ENCODE measurements at places on chromosomes 5 and 9. TPM values are rescaled to one million over a fixed set of nuclear protein-coding genes. Genes with fewer than 3 reads are reported as not detected.

GRCh38 chr9:100761276-100761802 lies 183.5 kb downstream of the CAVIN4 start:
- no peak for DNase-seq

RASGEF1C gene
- not detected for total RNA-seq

DNA sequence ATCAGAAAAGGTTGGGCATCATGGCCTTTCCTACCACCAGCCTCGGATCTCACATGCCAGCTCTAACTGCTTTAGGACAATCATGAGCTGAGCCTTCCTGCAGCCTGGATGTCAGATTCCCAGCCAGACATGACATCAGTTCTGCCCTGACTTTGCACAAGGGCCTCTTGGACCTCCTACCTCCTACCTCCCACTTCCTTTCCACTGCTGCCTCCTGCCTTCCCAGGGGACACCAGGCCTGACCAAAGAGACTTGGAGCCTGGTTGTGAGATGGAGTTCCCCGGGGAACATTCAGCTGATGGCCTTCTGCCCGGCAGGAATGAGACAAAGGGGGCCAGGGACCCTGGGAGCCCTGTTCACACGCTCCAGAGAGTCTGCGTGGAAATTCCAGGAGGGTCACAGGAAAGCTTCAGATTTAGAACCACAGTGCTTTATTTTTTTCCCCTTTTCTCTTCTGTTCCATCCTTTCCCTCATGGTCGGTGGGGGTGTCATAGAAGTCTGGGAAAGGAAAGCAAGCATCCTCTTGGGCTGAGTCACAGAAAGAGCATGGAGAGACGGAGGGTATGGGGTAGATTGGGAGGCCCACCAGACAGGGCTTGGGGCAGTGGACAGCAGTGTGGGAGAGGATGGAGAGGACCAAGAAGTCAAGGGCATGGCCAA lies 35.4 kb upstream of the IL17B start:
- no peak for DNase-seq

HNRNPA0 gene
- 13.5 TPM for total RNA-seq

CCL21 gene
- total RNA-seq, result not detected

- DNase-seq, result no peak
Observed at GRCh38 chr5:5813441-5813840, 391.0 kb downstream of the ICE1 start.

PCDHB16 gene
- total RNA-seq, result 1.4 TPM

- no peak for DNase-seq
Observed at GRCh38 chr5:158039911-158040347, 181.0 kb upstream of the CLINT1 start.

DNA sequence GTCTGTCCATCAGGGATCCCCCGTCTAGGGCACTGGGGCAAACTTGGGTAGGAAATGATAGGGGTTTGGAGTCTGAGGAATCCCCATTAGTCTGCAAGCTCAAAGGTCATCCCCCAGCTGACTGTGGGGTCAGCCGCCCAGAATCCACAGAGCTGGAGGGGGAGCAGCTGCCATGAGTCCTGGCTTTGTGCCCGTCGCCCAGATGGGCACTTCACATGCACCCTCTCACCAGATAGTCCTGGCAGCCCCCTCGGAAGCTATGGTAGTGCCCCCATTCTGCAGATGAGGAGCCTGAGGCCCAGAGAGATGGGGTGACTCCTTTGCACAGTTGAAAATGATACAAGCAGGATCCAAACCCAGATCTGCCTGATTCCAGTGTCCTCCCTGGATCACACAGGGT lies 35.7 kb upstream of the RPL26L1 start:
- DNase-seq, result no peak

- DNase-seq, result no peak
Observed at GRCh38 chr5:29185558-29185957, 2007.9 kb upstream of the CDH6 start.

- DNase-seq, result no peak
Observed at GRCh38 chr5:78133423-78133822, 161.1 kb downstream of the AP3B1 start.

DNA sequence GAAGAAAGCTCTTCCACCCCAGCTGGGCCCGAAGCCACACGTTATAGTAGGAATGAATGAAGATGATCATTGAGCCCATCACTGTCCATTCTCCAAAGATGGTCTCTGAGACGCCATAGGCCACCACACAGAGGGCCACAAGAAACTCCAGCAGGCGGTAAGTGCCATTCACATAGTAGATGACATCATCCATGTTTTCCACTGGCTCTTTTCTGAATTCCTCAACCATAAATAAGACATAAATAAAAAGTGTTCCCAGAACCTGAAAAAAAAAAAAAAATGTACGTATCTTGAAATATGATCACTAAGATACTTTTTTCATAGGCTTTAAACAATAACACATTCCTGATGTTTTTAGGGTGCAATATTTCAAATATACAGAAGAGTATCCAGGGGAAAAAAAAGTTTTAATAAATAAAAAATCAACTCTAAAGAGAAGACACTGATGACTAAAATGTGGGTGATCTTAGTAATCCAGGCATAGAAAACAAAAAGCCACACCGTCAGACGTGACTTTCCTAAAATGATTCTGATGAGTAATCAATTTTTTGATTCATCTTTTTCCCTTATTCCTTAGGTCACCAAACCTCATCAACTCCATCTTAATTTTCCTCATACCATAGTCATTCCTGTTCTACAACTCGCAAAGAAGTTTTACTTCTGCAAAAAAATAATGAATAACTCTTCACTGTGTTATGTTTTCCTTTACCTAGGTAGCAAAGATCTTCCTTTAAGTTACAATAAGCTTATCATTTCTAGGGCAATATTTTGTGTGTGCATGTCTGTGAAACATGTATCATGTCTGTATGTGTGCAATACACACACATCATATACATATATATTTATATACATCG lies 47.8 kb downstream of the RNF145 start:
- DNase-seq, result no peak

TTC16 gene
- total RNA-seq, result 0.10 TPM

- no peak for DNase-seq
Observed at GRCh38 chr5:172373680-172374079, 80.6 kb downstream of the SH3PXD2B start.

ANGPTL2 gene
- total RNA-seq, result 0.17 TPM

All from renal cortical epithelial cell (primary cell).